Camera-type eye (tissue), 1 donor: ENCODE measurements at places on chromosomes 7 and 10. TPM values are rescaled to one million over a fixed set of nuclear protein-coding genes. Genes with fewer than 3 reads are reported as not detected.

ENTPD7 gene
- total RNA-seq, result 16.7 TPM

FXYD4 gene
- not detected for total RNA-seq

FAS gene
- total RNA-seq, result 12.3 TPM

TMEM140 gene
- 4.1 TPM for total RNA-seq

APBB1IP gene
- total RNA-seq, result 2.9 TPM

HTRA1 gene
- total RNA-seq, result 172 TPM
